ENCODE measurements at places on chromosomes 4 and X. TPM values are rescaled to one million over a fixed set of nuclear protein-coding genes. Genes with fewer than 3 reads are reported as not detected.

The N4BP2 gene
- total RNA-seq = 13.2 TPM

The MAGEA8 gene
- not detected for total RNA-seq

The LUZP4 gene
- not detected for total RNA-seq

The CCKAR gene
- not detected for total RNA-seq

The RTL3 gene
- total RNA-seq = not detected

The NLGN4X gene
- total RNA-seq = 0.96 TPM

The TENM3 gene
- 4.4 TPM for total RNA-seq

GRCh38 chrX:47808904-47809788, 27.6 kb upstream of the ZNF81 start:
- DNase-seq = no peak
- H3K27me3 ChIP-seq = no peaks in the 10 kb centered on the region
- H3K4me3 ChIP-seq = no peak overlapping the region
- H3K27ac ChIP-seq = no peak overlapping the region

- H3K4me1 ChIP-seq = no peaks in the 10 kb centered on the region
- no peak for DNase-seq
- H3K27me3 ChIP-seq = no peaks in the 10 kb centered on the region
- no peak overlapping the region for H3K4me3 ChIP-seq
These were observed 87.1 kb downstream of the TBC1D19 start for GRCh38 chr4:26670903-26671537.

GRCh38 chr4:30538794-30539193, 181.4 kb upstream of the PCDH7 start:
- H3K27me3 ChIP-seq = no peaks in the 10 kb centered on the region
- DNase-seq = no peak
- H3K4me1 ChIP-seq = peaks cover 8% of the 10 kb centered on the region
- no peak overlapping the region for H3K4me3 ChIP-seq

DNA sequence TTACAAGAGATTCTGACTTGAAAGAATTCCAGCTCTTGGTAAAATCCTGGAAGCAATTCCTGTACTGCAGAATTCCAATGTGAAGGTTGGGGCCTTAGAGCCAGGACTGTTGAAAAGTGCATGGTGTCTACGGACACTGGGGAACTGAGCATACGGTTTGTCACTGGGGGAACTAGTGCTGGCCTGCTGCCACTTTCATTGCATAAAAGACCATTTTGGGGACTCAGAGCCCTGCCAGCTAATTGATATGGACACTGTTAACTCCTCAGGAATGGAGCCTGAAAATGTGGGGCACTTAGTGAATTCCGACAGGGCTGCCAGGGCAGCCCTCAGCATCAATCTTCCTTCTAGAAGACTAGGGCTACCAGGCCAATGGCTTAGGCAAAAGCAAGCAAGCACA, 55.9 kb downstream of the AMOT start:
- H3K27me3 ChIP-seq = no peaks in the 10 kb centered on the region
- no peaks in the 10 kb centered on the region for H3K4me1 ChIP-seq
- DNase-seq = no peak

- H3K36me3 ChIP-seq = no peaks in the 10 kb centered on the region
- no peaks in the 10 kb centered on the region for H3K27me3 ChIP-seq
These were observed 112.9 kb downstream of the KCNIP4 start for GRCh38 chr4:21835712-21836111.

DNA sequence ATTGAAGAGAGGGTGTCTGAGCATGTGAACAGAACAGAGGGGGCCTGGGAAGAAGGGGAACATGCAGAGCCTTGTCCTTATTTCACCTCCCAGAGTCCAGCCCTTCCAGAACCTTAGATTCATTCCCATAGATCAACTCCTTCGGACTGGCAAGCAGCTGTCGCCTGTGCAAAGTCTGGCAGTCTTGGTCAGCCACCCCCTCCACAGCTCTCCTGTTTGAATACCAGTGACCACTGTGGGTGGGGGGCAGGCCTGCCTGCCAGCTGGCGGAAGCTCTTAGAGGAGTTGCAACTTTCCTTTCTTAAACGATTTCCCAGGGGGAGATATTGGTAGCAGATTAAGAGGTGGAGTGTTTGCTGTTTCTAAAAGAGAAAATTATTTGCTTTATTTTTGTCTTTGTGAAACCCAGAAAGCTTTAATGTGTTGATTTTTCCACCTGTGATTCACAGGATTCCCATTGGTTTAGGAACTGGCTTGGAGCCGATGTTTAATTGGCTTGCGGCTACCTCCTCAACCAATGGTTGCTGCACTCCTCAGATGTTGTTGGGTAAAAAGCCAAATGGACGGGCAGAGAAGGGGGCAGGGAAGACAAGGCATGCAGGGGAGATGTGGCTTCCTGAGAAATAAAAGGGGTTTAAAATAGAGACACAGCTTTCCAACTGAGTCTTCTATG, 62.2 kb upstream of the PRPS1 start:
- H3K4me1 ChIP-seq = no peaks in the 10 kb centered on the region
- H3K4me3 ChIP-seq = no peak overlapping the region
- DNase-seq = no peak
- no peaks in the 10 kb centered on the region for H3K27me3 ChIP-seq
- no peak overlapping the region for H3K27ac ChIP-seq

DNA sequence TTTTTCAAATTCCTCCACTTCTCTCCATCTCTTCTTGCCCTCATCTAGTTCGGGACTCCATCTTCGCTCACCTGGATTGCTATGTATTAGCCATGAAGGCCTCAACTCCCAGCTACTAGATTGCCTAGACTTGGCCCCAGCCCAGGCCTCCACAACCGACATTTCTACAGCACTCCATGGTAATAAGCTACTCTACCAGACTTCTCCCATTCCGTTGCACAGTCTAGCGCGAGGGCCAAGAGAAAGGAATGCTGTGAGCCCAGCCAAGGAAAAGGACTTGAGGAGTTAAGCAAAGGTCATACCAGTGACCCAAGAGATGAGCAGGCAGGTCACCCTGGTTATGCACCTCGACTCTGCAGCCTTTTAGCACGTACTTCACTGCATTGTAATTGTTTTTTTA, 75.6 kb downstream of the SOWAHB start:
- H3K36me3 ChIP-seq = no peaks in the 10 kb centered on the region
- no peak overlapping the region for H3K4me3 ChIP-seq
- no peaks in the 10 kb centered on the region for H3K27me3 ChIP-seq
- DNase-seq = no peak
- H3K4me1 ChIP-seq = no peaks in the 10 kb centered on the region
- H3K27ac ChIP-seq = no peak overlapping the region

- H3K36me3 ChIP-seq = no peaks in the 10 kb centered on the region
- no peak overlapping the region for H3K27ac ChIP-seq
- peaks cover 23% of the 10 kb centered on the region for H3K4me1 ChIP-seq
- DNase-seq = no peak
These were observed 24.2 kb downstream of the RASSF6 start for GRCh38 chr4:73596001-73596400.

- no peak overlapping the region for H3K27ac ChIP-seq
- peaks cover 4% of the 10 kb centered on the region for H3K27me3 ChIP-seq
- H3K4me3 ChIP-seq = no peak overlapping the region
- no peaks in the 10 kb centered on the region for H3K4me1 ChIP-seq
- H3K36me3 ChIP-seq = no peaks in the 10 kb centered on the region
These were observed 110.6 kb downstream of the SORCS2 start for GRCh38 chr4:7302781-7303404.

GRCh38 chr4:7415927-7416686, 18.6 kb downstream of the PSAPL1 start:
- peaks cover 4% of the 10 kb centered on the region for H3K4me1 ChIP-seq
- H3K27ac ChIP-seq = no peak overlapping the region
- H3K27me3 ChIP-seq = no peaks in the 10 kb centered on the region
- DNase-seq = no peak

GRCh38 chr4:5824227-5824626, 68.7 kb downstream of the CRMP1 start:
- no peaks in the 10 kb centered on the region for H3K36me3 ChIP-seq
- H3K4me1 ChIP-seq = no peaks in the 10 kb centered on the region
- no peak overlapping the region for H3K27ac ChIP-seq
- H3K4me3 ChIP-seq = no peak overlapping the region
- no peaks in the 10 kb centered on the region for H3K27me3 ChIP-seq
- no peak for DNase-seq

DNA sequence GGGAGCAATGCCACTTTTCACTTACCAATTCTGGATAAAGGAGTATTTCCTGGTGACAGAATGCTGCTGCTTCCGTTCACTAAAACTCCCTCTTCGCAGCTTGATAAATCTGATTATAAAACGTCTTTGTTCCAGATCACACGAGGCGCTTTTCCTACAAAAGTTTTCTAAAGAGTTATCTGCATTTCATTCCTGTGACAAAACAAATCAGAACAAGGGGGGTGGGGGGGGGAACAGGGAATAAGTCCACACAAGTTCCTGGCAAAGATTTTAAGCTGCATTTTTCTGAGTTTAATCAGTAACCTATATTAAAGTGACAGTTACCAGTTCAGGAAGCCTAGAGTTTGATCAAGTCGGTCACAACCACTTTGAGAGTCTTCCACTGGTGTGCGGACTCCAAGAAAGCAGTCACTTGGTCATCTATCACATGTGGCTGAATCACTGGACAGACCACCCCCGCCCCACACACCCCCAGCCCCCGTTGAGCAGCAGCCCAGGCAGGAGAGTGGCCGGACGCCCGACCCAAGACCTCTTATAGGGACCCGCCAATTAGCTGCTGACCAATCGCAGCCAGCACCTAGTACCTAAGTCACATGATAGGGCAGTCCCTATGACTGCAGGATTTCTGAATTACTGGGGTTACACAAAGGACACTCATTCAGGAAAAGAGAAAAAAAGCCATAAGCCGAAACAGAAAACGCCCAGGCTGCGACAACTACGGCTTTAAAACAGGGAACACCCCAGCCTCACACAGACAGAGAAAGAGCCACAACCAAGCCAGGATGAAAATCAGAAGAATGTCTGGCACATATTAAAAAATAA, 569.3 kb upstream of the DIPK2B start:
- H3K36me3 ChIP-seq = no peaks in the 10 kb centered on the region
- peak overlapping the region; percentile 83 for H3K27ac ChIP-seq
- H3K4me1 ChIP-seq = peaks cover 15% of the 10 kb centered on the region

DNA sequence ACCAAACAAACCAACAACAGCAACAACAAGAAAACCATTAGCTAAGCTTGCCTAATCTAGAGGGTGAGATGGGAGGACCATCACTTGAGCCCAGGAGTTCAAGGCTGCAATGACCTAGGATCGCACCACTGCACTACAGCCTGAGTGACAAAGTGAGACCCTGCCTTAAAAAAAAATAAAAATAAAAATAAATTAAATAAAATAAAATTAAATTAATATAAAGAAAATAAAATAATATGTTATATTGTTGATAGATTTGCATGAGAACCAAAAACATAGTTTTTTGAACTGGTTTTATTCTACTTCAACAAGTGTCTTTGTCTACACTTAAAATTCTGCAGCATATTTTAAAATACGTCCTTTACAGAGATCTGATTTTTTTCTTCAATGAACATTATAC, 2683.1 kb downstream of the ARAP2 start:
- no peak overlapping the region for H3K4me3 ChIP-seq
- H3K4me1 ChIP-seq = no peaks in the 10 kb centered on the region
- H3K36me3 ChIP-seq = no peaks in the 10 kb centered on the region
- H3K27ac ChIP-seq = no peak overlapping the region
- H3K27me3 ChIP-seq = no peaks in the 10 kb centered on the region

DNA sequence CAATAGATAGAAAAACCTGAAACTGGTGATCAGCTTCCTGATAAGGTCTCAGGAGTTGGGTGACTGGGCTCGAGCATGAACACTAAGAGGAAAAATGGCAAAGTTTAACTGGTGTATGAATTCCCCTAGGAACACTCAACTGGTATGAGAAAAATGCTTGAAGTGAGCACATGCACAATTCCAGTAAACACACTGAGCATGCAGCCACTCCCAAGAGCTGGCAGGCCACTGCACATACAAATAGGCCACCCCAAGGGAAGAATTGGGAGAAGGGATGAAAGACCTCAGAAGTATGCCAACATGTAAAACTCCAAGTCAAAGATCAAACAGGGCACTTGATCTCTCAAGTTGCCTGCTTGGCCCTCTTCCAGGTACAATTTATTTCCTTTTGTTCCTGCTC, 45.4 kb upstream of the GNPDA2 start:
- H3K27me3 ChIP-seq = no peaks in the 10 kb centered on the region
- H3K36me3 ChIP-seq = no peaks in the 10 kb centered on the region
- H3K4me1 ChIP-seq = no peaks in the 10 kb centered on the region
- H3K27ac ChIP-seq = no peak overlapping the region
- DNase-seq = no peak

DNA sequence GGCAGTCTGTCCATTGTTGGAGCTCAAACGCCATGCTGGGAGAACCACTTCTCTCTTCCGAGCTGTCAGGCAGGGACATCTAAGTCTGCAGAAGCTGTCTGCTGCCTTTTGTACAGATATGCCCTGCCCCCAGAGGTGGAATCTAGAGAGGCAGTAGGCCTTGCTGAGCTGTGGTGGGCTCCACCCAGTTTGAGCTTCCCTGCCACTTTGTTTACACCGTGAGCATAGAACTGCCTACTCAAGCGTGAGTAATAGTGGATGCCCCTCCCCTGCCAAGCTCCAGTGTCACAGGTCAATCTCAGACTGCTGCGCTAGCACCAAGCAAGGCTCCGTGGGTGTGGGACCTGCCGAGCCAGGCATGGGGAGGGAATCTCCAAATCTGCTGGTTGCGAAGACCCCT, 145.7 kb downstream of the VSIG4 start:
- H3K36me3 ChIP-seq = no peaks in the 10 kb centered on the region
- no peak overlapping the region for H3K27ac ChIP-seq
- H3K4me1 ChIP-seq = no peaks in the 10 kb centered on the region
- no peak overlapping the region for H3K4me3 ChIP-seq
- DNase-seq = peak; percentile 17

DNA sequence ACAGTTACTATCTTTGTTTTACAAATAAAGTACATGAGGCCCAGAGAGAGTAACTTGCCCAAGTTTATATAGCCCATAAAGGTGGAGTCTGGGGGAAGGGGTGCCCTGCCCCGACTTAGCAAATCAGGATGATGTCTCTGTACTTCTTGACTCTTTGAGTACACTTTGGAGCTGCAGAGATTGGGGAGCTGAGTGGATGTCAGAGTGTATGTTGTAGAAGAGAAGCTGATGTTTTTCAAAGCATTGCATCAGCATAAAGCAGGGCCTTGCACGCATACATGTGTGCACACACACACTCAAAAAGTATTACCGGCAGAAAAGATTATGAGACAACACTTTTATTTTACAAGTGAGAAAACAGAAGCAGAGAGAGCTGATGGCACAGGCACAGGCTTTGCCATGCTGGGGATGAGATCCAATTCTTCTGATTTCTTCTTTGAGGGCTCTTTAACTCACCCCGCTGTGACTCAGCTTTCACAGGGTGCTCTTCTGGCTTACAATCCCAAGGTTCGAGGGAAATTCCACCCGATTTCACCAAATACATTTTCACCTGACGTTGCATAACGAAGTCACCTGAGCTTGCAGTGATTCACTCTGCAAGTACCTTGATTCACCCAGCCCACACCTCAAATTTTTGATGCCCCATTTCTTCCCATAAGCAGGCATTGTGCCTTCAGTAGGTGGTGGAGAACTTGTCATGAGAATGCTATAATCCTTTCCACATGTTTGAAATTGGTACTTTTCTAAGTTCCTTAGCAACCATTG, 292.8 kb upstream of the BOD1L1 start:
- no peak for DNase-seq
- H3K4me1 ChIP-seq = peaks cover 3% of the 10 kb centered on the region
- no peak overlapping the region for H3K4me3 ChIP-seq
- peak overlapping the region; percentile 42 for H3K27ac ChIP-seq

GRCh38 chrX:1354036-1355019, 17.7 kb downstream of the IL3RA start:
- H3K4me3 ChIP-seq = no peak overlapping the region
- no peak for DNase-seq
- no peaks in the 10 kb centered on the region for H3K36me3 ChIP-seq
- no peak overlapping the region for H3K27ac ChIP-seq
